ENCODE measurements at places on chromosomes 12 and 14.

DNA sequence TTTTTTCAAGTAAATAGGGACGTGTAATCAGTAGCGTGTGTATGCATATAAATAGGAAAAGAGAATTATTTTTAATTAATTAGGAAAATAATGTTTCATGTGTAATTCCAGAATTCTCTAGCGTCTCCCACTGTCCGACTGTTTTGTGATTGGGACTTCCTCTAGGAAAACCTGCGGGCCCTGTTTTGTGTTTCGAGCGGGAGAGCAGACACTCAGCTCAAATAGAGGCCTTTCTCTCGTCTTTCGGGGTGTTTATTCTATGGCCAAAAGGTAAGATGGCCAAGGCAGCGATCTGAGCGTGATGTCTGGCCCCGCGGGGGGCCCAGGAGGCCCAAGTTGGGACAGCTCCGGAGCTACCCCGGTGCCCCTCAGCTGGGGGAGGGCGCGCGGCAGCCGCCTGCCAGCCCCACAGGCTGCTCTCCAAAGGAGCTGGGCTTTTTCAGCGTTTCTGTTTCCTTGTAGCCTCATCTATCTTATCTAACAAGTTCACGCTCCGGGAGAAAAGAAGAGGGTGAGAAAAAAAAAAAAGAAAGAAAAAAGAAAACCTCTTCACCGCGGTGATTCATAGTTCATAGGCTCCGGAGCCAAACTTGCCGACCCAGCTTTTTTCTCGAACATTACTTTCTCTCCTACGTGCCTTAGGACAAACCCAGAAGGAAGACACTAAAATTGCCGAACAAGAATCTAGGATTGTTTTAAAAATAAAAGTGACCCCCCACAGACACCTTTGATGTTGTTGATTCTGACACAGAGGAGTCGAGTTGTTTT lies 7.5 kb upstream of the FOXG1 start:
- DNase-seq: no peak

DNA sequence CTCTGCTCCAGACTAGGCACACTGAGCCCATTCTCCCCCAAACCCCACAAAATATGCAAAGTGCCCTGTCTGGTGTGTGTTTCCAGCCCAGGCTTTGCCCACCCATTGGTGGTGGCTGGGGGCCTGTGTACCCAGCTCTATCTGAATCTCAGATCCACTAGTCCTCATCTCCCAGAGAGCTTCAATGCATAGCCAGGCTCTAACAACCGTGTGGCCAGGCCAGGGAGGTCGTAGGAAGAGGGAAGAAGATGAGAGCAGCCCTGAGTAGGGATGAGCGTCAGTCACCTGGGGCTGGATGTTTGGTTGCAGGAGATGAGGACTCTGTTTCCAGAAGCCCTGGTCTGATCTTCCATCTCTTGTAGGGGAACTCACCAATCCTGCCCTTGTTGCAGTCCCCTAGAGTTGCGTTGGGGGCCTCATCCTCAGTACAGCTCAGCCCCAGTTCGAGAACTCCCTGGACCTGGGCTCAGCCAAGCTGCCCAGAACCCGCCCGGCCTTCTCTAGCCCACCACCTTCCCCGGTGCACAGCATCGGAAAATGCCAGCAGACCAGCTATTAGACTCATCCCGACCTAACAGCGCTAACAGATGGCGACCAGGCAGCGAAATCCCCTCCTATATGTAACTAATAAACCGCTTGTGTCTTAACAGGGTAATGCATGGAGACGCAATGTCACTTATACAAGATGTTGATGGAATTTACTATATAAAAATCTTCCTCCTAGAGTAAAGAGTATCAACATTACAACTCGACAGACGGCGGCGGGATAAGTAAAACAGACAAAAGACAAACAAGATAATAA lies 3.2 kb upstream of the LHX5 start:
- DNase-seq: no peak

DNA sequence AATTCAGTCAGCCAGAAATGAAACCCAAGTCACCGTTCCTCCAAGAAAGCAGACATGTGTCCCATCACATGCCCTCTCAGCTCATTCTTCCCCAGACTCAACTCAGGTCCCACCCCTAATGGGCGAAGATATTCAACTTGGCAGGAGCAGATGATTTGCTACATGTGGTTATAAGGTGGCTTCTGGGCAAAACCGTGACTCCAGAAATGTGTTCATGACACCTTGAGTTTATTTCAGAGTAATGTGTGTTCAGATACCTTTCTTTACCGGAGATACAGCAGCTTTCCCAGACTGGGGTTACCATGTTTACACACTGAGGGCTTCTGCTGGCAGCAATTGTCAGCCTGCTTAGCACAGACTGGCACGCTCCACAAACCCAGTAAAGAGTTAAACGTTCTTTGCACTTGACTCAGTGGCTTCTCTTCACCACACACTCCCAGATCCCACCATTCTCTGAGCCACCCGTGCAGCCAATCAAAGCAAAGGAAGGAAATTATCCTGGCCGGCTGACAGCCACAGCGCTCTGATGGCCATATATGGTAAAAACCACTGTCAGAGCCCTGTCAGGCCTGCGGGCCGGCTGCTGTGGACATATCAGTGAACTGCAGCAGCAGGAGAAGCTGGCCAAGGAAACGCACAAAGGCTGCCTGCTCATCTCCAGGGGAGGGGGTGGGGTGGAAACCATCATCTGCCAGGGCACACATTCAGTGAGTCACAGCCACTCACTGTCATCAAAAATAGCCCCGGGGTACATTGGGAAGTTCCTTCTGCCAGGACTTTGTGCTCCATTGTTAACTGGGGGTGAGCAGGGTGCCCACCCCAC lies 39.9 kb downstream of the CORO1C start:
- DNase-seq: peak; percentile 78

DNA sequence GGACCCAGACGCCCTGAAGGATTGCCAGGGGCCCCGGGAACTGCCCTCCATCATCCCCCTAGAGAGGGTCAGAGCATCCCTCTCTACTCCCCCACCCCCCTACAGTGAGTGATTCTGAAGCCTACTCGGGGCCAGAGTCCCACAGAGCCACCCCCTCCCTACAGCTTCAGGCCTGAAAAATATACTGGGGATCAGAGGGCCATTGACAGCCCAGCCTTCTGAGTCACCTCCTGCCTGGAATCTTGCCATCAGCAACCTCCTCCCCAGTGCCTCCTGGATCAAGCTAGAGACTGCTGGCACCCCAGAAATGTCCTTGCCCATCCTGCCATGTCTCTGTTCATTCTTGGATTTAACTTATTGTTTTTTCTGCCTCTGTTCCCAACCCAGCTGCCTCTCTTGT lies 21.7 kb upstream of the MIA2 start:
- DNase-seq: no peak

GRCh38 chr12:7605900-7606465 lies 59.7 kb downstream of the APOBEC1 start:
- DNase-seq: no peak

DNA sequence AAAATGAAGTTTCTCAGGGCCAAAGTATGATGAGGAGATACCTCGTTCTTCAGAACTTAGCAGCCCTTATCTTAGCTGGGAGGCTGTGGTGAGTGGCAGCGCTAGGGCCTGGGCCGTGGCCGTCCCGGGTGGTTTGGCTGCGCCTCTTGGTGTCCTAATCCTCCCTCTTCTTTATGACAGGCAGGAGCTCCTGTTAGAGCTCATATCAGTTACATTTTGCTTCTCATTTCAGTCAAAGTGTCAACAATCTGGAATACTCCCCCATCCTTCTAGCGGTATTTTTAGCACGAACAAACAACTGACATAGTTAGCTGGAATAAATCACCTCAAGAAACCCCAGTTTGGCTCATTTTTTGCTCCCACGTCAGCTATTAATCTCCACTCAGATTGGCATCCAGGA lies 188.8 kb downstream of the TTC7B start:
- no peak for DNase-seq

GRCh38 chr14:32102152-32102787 lies 25.2 kb downstream of the ARHGAP5 start:
- no peak for DNase-seq

GRCh38 chr14:106657460-106657859 lies 1131.1 kb downstream of the TMEM121 start:
- no peak for DNase-seq

- DNase-seq: no peak
These were observed 31.4 kb downstream of the CD9 start for GRCh38 chr12:6231359-6232268.

DNA sequence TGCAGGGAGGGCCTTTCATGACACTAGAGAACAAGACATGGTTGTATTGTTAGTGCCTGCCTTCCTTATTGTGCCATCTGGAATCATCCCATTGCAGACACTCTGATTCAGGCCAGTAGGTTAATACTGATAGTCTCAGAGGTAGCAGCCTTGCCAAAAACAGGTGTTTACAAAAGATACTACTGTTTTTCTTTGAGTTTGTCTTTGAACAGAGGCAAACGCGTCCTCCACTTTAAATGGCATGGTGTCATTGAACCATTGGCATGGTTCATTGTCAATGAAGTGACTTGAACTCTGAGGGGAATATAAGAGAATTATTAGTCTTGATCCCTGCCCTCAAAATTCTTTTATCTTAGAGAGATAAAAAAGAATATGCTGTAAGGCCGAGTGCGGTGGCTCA lies 4.2 kb downstream of the FNTB start:
- DNase-seq: no peak

DNA sequence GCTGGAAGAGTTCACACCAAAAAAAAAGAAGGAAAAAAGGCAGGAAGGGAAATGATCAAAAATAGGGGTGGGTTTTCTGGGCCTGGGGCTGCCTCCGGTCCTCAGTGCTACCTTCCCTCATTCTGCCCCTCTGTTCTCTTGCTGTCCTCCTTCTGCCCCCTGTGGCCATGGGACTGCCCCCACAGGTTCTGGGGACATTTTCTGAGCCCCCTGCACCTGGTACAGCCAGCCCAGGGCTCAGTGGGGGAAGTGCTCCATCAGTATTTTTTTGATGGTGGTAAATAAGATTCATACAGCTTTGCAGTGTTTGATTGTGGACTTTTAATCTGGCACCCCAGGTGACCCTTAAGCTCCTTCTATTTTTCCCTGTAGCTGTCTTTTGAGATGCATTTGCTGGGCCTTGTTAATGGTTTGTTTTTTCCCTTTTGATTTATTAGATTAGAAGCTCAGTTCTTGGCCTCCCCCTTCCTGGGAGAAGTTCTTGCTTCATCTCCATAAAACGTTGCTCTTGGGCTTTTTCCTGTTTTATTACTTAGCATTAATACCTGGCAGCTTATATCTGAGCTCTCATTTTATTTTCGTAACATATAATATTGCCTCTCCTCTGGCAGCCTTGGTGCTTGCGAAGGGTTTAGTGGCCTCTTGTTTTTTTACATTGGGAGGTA lies 43.1 kb downstream of the CHST11 start:
- no peak for DNase-seq

- DNase-seq: no peak
These were observed 1.1 kb downstream of the KMT5A start for GRCh38 chr12:123384994-123385376.

DNA sequence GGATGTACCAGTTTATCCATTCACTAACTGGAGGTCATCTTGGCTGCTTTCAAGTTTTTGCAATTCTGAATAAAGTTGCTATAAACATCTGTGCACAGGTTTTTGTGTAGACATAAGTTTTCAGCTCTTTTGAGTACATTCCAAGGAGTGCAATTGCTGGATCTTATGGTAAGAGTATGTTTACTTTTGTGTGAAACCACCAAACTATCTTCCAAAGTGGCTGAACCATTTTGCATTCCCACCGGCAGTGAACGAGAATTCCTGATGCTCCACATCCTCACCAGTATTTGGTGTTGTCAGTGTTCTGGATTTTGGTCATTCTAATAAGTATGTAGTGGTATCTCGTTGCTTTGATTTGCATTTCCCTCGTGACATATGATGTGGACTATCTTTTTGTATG lies 150.5 kb upstream of the BCL2L14 start:
- no peak for DNase-seq

GRCh38 chr14:37721976-37722659 lies 126.7 kb downstream of the TTC6 start:
- DNase-seq: no peak
